Kidney epithelial cell (primary cell): ENCODE measurements at places on chromosomes 11 and 22.

- no peak for DNase-seq
Measured at GRCh38 chr22:41147722-41148121, 55.3 kb downstream of the EP300 start.

DNA sequence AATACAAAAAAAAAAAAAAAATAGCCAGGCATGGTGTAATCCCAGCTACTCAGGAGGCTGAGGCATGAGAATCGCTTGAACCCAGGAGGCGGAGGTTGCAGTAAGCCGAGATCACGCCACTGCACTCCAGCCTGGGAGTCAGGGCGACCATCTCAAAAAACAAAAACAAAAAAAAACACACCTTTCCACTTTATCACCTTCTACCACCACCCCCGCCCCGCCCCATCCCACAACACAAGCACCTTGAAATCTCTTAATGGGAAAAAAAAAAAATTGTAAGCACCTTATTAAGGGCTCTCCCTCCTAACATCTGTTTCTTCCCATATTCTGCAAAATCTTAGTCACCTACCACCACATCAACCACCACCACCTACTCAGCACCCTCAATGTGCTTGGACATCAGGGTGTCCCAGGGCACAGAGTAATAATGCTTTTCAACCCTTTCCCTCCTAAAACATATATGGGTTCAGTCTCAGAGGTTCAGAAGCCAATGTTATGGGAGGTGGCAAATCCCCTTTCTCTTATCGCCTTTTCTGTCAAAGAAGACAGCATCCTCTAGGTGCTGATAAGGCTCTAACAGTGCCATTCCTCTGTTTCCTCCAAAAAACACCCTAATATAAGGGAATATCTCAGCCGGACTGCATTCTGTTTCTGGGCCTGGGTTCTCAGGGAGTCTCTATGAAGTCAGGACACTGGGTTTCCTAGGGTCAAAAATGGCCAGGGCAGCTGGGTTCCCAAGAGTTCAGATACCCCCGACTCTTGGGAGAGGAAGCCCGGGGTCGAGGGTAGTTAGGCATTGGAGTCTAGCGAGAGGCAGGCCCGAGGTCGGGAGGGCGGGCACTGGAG, 718 bp downstream of the INTS5 start:
- DNase-seq = no peak

DNA sequence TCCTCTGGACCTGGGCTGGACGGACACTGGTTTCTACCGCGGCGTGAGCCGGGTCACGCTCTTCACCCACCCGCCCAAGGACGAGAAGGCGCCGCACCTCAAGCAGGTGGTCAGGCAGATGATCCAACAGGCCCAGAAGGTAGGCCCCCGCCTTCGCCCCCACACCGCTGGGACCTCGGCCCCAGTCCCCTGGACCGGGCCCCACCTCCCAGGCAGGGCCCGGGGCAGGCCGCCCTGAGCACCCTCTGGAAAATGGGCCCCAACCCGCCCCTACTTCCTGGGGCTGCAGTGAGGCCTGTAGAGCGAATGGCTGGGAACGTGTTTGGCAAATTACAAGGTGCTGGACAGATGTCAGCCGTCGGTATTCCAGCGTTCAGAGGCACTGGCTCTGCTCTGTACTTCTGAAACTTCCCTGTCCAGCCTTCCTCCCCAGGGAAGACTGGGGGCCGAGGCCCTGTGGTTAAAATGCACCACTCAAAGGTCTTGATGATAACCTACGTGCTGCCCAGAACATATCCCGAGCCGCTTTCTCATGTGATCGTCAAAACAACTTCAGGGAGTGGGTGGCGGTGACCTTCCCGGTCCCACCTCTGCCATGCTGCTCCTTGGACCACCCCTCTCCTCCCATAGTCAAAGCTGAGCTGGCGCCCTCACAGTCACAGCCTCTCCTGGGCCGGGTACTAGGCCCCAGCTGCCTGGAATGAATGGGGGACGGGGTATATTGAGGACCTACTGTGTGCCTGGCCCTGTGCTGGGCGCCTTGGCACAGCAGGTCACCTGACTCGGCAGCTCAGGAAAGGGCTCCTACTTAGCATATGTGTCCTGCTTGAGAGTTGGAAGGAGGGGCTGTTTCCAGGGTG, 869 bp downstream of the FAM83F start:
- no peak for DNase-seq

- DNase-seq = no peak
Measured at GRCh38 chr22:43630451-43630850, 181.7 kb downstream of the EFCAB6 start.

- no peak for DNase-seq
Measured at GRCh38 chr22:41636467-41636866, 15.4 kb downstream of the XRCC6 start.

DNA sequence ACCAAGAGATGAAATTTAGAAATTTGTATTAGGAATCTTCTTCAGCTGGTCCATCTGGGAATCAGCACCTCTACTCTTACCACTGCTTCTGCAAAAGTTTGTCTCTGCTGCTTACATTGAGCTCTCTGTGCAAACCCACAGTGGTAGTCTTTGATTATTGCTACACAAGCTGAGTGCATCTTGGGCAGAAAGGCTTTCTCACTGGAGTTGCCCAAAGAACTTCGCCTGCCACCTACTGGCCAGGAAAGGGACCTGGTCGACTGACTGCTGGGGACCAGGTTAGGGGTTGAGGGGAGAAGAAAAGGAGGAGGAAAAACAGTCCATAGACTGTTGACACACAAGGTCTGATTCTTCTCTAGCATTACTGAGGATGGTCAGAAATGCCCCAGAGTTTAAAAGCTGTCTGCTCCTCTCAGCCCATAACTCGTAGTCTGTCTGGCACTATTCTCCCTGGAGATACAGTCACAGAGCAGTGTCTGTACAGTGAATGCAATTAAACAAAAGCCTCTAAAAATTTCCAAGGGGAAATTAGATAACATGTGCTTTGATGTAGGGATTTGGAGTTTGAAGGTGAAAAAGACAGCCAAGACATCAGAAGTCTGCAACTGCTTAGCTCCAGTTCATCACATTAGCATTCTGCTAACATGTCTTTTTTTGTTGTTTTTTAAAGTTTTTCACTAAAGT, 215.0 kb upstream of the CTSC start:
- no peak for DNase-seq

DNA sequence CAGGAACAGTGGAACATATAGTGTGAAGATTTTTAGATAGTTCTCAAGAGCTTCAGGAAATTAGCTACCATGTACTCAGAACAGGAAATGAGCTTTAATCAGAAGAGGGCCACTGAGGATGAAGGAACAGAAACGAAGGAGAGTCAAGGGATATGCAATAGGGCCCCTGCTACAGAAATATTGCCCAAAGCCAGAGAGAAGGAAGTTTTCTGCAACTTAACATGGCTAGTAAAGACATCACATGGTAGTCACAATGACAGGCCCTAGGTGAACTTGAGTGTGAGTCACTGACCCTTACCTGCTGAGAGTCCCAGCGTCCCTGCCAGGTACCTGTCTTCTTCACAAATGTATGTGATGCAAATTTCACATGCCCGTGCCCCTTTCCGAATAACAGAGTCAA, 25.2 kb upstream of the CARD16 start:
- DNase-seq = no peak

DNA sequence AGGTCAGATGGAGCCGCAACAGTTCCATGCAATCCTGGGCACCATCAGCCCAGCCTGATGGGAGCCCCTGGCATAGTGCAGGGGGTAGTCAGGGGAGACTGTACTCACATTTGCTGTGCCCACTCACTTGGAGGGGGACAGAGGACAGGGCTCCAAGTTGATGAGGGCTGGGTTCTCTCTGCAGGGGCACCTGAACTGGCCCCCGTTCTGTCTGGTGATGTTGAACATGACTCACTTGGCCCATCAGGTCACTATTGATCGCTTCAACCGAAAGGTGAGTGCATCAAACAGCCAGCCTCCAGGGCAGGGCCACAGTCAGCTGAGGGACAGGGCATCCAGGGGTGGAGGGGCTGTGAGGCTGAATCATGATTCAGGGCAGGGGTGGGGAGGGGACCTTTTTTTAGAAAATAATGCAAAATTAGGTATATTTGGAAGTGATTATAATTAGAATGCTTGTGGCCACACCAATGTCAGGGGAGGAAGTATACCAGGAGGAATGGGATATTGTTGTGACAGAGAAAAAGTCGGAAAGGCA, 66.4 kb downstream of the OTOG start:
- no peak for DNase-seq
